ENCODE measurements at places on chromosomes 12 and 14.

DNA sequence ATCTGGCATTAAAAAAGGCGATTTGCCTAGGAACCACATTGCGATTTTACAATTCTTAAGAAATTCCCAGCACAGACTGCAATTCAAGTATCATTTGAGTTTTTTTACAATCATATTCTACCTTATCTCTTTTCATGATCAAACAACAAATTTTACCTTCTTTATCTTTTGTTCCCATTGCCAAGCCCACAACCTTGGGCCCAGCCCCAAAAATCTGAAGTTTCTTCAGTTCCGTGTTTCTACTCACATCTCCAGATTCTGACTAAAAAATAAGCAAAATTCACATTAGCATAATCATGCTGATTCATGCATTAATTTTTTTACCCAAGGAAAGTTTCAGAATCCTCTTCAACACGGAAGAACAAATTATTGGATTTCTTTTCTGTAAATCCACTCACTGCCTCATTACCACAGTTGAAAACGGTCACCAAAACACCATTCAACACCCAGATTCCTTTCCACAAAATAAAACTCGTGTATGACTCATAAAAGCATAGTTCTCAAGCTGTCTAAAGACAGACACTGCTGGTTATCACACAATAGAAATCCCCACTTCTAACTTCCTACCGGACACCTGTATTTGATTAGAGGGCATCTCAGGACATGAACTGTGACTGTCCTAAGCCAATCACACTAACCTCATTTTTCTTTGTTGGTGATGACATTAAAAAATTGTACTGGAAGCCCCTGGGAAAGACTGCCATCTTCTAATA is 32.7 kb downstream of the KDM5A start:
- DNase-seq = no peak

- no peak for DNase-seq
These were observed 151.7 kb upstream of the DDHD1 start for GRCh38 chr14:53304726-53305381.

GRCh38 chr12:59085690-59086089 is 165.4 kb upstream of the LRIG3 start:
- DNase-seq = no peak

DNA sequence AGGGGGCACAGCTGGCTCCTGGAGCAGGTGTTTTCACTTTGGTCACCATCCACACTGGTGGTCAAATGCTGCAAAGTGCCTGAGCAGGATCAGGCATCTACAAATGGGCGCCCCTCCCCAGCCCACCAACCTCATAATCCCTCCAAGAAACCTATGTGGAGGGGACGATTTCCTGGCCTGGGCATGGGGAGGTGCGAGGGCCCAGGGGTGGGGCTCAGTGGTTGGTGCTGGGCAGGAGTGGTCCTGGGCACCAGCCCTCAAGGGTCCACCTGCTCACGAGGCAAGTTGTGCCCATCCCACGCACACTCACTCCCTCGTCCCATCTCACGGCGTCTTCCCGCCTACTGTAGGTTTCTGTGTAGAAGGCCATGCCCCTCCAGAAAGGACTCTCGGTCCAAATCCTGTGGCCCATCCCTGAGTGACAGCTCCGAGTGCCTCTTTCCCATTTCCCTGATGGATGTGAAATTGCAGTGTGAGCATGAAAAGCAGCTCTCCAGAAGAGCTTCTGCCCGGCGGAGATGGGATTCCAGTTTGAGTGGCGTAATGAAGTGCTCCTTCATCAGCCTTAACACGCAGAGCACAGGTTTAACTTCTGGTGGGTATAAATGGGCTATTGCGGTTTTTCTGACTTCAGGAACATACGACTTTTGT is 36.9 kb downstream of the SLC15A4 start:
- no peak for DNase-seq

DNA sequence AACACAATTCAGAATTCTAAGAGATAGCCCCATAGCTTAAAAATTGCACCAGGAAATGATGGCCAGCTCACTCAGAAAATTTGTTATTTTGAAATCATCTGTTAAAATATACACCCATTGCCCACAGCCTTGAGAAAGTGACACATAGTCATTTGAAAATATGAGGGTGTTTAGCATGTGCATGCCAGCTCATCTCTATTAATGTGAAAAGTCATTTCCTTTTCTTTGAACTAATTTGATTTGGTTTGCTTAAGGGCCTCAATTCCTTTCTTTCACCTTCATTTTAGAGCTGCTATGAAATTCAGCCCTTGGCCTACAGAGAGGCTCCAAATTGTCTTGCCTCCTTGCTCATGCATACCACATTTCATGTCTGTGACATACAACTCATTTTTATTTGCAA is 241.4 kb downstream of the PHLDA1 start:
- no peak for DNase-seq

Measured in stimulated activated CD4-positive, alpha-beta T cell treated with anti-CD3 and anti-CD28 coated beads, TNF-alpha, amount 100 ng/mL, for 1 hour (primary cell).